Activated naive CD8-positive, alpha-beta T cell treated with anti-CD3 and anti-CD28 coated beads, Interleukin-2, amount 50 U/mL, for 24 hours (primary cell): ENCODE measurements at places on chromosomes 1 and 21.

DNA sequence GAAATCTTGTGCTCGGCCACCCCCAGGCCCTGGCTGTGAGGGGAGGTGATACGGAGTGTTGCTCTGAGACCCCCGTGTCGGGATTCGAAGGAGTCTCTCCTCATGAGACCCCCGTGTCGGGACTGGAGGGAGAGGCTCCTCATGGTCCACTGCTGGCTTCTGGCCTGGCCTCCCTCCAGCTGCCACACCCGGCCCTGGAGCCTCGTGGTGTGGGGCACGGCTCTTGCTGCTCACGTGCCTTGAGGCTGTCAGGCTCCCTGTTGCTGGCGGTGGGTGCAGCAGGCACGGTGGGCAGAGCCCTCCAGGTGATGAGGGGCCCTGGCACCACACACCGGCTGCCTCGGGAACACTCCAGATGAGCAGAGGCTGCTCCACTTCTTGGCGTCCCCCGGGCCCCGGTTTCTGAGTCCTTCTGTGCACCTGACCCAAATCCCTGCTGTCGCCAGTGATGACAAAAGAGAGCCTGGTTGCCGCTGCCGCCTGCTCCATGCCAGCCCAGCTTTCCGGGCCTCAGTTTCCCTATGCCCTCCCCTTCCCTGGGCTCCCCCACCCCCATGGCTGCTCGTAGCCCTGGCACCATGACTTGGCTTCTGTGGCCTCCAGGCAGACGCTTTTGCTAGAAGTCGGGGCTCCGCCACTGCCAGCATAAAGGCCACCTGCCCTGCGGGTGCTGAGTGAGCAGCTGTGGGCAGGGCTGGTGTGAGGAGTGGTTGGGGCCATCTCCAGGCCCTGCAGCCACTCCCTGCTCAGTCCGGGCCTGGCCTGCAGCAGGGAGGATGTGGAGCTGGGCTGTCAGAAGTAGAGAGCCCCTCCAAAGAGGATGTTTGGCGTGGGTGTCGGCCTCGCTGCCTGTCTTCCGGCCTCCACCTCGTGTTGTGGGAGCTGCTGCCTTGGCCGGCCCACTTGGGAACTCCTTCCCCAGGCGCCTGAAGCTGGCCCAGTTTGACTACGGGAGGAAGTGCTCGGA, 11.8 kb downstream of the TMEM240 start:
- DNase-seq = no peak

- DNase-seq = no peak
Measured at GRCh38 chr1:11458811-11459275, 20.1 kb upstream of the DISP3 start.

- no peak for DNase-seq
Measured at GRCh38 chr1:162110910-162111309, 41.4 kb downstream of the NOS1AP start.

- DNase-seq = no peak
Measured at GRCh38 chr1:93338387-93339146, 7.1 kb upstream of the DR1 start.

DNA sequence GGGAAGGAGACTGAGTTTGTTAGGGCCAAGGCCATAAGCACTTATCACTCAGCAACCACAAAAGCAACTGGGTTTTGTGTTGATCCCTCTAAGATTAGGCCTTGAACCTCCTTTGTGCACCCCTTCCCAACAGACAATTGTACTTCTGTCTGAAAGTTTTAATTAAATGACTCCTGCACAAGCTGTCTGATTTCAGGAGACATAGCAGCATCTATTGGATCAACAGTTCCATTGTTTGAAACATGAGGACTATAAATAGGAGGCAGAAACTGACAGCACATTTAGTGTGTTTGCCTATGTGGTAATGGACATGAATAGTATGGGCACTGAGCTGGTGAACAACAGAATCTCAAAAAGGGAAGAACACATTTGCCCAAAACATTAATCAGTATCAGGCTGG, 167.3 kb upstream of the KCNJ6 start:
- DNase-seq = no peak

DNA sequence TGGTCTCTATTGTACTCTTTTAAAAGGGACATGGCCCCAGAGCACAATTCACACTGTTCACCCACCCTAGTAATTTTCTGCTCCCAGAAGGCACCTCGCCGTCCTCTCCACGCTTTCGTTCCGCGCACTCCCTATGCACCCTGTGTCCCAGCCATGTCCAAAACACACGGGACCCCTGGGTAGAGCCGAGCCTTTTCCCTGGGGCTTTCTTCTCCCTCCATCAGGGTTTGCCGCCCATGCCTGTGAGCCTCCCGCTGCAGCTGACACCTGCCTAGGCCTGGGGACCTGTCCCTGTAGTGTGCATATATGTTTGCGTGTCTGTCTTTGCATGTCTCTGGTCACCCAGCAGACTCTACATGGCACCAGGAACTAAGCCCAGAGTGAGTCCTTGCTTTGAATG, 302.7 kb downstream of the PCP4 start:
- no peak for DNase-seq

DNA sequence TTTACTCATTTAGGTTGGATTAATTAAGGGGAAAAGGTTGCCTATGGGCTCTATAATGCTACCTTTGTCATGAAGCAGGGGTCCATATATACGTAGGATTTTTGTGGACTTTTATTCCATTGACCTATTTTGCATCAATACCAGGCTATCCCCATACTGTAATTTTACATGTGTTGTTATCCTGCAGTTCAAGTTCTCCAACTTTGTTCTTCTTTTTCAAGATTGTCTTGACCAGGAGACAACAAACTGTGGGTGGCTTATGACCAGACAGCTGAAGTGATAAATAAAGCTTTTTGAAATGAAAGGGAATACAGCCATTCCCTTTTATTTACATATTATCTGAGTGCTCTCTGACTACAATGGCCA, 345.7 kb downstream of the BARHL2 start:
- no peak for DNase-seq
